ENCODE measurements at places on chromosomes 4 and X.

DNA sequence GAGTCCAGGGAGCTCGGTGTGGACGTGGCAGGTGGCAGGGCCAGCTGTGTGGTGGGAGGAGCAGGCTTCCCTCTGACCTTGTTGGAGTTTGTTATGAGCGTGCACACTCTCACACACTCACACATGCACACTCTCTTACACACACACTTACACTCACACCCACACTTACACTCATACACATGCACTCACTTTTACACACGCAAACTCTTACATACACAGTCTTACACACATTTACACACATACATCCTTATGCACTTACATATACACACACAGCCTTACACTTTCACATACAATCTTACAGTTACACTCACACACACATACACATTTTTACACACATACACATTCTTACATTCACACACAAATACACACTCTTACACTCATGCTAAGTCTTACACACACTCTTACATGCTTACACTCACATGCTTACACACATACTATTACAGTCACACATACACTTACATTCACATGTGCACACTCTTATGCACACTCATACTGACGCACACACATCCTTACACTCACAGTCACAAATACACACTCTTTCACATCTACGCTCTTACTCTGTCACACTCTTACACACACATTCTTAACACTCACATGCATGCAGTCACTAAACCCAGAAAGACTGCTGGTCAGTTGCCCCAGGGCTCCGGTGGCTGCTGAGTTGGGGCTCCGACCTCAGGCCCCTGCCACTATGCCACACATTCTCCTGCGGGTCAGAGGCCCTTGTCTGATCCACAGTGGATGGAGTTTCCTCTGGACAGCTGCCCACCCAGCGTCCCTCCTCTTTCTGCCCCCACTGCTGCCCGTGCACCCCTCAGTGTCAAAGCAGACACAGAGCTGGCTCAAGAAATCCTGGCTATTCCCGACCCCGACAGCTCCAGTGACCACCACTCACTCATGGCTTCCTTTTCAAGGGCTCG is 95.8 kb downstream of the ADRA2C start:
- no peak for DNase-seq

- DNase-seq: no peak
Observed at GRCh38 chrX:131216828-131217227, 72.3 kb downstream of the IGSF1 start.

DNA sequence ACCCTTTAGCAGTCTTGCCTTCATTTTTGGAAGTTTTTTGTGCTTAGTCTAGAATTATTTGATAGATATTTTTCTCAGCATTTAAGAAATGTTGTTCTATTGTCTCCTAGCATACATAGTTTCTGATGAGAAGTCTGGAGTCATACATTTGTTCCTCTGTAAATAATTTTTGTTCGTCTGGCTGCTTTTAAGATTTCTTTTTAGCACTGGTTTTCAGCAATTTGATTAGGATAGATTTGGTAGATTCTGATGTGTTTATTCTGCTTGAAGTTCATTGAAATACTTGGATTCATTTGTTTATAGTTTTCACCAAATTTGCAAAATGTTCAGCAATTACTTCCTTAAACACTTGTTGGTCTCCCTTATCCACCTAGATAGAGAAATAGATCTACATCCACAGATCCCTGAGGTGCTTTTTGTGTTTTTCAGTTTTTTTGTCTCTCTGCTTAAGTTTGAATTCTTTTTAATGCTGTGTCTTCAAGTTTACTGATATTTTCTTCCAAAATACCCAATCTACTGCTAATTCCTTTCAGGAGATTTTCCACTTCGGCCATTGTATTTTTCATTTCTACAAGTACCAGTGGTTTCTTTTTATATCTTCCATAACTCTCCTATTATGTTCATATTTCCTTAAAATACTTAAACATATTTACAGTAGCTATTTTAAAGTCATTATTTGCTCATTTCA is 64.9 kb downstream of the ABLIM2 start:
- no peak for DNase-seq

GRCh38 chr4:159505266-159505975 is 402.5 kb downstream of the RAPGEF2 start:
- DNase-seq: no peak

- no peak for DNase-seq
Observed at GRCh38 chrX:41336447-41336846, 2.5 kb downstream of the DDX3X start.

DNA sequence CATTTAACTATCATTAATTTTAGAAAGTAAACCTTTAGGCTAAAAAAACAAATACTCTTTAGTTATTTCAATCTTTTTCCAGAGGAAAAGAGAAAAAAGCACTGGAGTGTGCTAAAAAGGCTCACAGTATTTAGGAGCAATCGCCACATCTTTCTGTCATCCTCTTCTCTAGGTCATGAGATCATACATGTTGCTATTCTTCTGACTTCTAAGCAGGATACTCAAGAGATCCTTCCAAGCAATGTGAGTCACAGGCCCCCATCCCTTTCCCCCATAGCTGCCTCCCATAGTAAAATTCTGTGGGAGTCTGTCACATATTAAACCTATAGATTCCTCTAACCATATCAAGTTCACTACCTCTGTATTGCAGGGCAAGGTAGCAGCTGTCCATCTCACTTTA is 7.7 kb downstream of the EDNRA start:
- DNase-seq: no peak

GRCh38 chrX:42606591-42606990 is 171.4 kb downstream of the PPP1R2C start:
- DNase-seq: no peak

DNA sequence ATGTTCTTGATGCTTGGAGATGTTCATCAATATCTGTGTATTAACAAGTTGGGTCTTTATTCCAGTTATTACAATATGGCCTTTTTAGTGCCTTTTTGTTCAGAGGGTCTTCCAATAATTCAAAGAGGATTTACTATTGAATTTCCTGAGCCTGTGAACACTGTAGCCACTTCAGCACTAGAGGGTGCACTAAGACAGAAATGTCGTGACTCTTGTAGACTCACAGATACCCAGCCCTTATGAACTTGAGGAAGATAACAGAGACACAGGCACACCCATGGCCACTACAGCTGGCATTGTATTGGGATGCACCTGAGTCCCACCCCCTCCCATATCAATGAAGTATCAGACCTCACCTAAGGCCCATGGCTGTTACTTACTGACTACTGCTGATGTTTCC is 54.4 kb upstream of the ACTRT1 start:
- DNase-seq: no peak

GRCh38 chr4:31334086-31334910 is 614.1 kb downstream of the PCDH7 start:
- no peak for DNase-seq

- no peak for DNase-seq
Observed at GRCh38 chrX:131985526-131986049, 37.5 kb upstream of the STK26 start.

GRCh38 chr4:68346461-68346860 is 3.4 kb downstream of the YTHDC1 start:
- no peak for DNase-seq

DNA sequence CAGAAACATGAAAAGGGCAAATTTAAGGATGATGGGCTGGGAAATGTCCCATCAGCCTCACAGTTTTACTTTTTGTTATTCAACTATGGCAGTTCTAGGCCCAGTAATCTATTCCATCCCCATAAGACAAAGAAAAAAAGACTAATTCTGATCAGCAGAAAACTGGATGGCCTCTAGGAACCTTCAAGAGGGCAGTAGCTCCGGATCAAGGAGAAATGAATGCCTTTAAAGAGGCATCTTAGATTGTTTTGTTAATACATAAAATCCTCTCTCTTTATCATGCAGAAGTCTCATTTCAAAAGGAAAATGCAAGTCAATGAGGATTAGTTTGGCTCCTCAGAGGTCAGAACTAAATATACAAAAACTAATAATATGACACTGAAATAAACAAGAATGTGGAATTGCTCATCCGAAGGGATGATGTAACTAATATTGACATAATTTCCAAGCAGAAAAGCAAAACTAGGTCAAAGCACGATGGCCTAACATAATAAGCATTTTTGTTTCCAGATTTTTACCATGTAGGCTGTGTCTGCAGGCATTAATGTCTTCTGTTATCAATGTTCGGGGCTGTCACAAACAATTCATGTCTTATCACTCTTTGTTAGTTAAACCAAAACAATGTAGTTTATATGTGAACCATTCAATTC is 8.8 kb downstream of the MID1 start:
- no peak for DNase-seq

- no peak for DNase-seq
Observed at GRCh38 chr4:94419956-94420355, 31.8 kb upstream of the PDLIM5 start.

- no peak for DNase-seq
Observed at GRCh38 chr4:139934057-139934707, 219.8 kb downstream of the MAML3 start.

DNA sequence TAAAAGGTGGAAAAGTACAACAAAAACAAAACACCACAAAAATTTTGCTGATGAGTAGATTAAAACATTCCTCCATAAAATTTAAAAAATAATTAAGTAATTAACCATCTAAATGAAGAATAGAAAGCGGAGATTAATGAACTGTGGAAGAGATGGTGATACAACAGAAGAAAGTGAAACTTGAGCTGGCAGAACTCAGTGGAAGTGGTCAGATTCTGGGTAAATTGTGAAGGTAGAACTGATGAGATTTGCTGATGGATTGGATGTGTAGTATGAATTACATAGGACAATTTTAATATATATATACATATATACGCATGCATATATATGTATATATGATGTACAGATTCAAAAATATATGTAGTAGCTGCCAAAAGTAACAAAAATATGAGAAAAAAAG is 73.9 kb downstream of the AMOT start:
- no peak for DNase-seq

- DNase-seq: no peak
Observed at GRCh38 chrX:121571333-121571732, 523.9 kb downstream of the GLUD2 start.

- no peak for DNase-seq
Observed at GRCh38 chr4:73589261-73589847, 30.9 kb downstream of the RASSF6 start.

- no peak for DNase-seq
Observed at GRCh38 chr4:38170338-38171169, 210.4 kb downstream of the PTTG2 start.

DNA sequence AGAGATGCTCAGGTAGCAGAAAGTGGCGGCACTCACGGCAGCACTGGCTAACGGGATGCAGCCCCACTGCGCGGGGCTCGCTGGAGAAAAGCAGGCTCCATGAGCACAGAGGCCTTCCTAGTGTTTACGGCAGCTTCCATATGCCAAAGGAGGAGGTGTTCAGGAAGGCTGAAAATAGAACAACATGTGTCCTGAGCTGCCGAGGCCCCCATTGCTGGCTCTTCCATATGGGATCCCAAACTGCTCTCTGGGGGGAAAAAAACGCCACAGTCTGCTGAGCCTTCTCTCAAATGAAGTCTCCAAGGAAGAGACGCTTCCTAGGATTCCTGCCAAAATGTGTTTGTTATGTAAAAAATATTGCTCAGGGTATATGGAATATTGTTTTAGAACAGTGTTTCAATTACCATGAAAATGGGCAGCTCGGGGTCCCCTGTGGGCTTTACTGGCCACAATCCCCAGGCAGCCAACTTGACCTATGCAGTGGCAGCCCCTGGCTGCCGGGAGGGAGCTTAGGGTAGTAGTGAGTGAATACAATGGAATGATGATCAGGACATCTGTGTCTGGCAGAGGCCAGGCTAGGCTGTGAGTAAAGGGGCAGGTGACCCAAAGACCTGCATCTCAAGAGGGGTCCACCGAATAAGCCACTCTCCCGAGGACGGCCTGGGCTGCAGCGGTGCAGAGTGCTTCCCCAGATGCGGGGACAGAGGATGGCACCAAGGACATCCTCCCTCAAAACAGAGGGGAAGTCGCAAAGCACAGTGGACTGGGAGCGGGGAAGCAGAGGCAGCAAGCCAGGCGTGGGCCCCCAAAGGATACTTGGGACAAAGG is 170.1 kb downstream of the AFAP1 start:
- no peak for DNase-seq

- DNase-seq: no peak
Observed at GRCh38 chrX:136745215-136746173, 35.2 kb downstream of the ARHGEF6 start.
